ENCODE measurements at places on chromosomes 7 and 10.
A peak's percentile ranks its signal among the peaks of the same experiment; 100 is the strongest.

GRCh38 chr7:130272381-130273080 is 5.9 kb downstream of the CPA2 start:
- DNase-seq: no peak

- no peak for DNase-seq
Observed at GRCh38 chr10:19325581-19325980, 277.0 kb downstream of the MALRD1 start.

DNA sequence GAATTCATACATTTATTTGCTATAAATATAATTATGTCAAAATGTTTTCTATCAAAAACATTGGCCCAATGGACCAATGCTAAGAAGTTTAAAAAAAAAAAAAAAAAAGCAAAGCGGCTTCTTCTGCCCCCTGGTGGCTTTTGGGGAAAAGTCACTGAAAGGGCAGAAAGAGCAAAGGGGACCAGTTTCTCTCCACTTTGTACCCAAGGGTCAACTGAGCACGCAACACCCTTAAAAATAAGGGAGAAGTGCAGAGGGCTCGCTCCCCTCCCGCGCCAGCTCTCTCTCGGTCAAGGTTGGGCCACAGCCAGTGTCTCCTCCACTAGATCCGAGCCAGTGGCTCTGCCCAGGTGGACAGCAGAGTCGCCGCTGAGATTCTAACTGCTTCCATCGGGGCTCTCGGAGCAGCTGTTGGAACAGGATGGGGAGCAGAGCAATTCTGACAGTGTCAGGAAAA is 136.4 kb upstream of the FGFR2 start:
- DNase-seq: peak; percentile 16

DNA sequence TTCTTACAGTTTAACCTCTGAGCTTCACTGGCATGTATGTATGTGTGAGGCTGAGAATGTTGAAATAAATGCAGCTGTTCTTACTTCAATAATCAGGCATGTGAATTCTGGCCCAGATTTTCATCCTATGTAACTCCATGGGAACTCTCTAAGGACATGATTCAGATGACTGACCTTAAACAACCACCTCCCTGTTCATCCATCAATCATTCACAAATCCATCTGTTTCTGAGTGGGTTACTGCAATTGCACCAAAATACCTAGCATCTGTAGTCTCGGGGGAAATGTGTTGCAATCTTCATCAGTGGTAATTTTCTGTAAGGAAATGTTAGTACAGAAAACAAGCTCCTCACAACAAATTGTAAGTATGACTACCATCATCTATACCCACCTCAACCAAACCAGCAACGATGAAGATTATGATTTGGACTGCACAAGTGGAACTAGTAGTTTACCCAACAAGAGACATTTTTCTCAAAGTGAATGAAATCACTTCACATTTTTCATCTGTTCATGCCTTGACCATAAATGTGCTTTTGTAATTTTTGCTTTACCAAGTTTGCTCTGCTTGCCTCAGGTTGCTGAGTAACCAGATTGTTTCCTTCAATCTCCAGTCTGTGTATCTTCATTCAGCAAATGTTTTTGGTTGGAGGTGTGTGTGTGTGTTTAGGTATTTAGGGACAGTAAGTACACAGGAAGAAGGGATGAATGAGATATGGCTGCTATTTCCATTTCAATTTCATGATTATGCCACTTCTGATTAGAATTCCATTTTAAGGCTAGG is 65.7 kb upstream of the FZD8 start:
- no peak for DNase-seq

DNA sequence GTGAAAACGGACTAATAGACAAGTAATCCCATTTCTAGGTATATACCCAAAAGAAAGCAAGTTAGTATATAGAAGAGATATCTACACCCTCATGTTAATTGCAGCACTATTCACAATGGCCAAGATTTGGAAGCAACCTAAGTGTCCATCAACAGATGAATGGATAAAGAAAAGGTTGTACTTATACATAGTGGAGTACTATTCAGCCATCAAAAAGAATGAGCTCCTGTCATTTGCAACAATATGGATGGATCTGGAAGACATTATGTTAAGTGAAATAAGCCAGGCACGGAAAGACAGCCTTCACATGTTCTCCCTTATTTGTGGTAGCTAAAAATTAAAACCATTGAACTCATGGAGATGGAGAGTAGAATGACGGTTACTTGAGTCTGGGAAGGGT is 88.2 kb downstream of the TES start:
- DNase-seq: no peak

DNA sequence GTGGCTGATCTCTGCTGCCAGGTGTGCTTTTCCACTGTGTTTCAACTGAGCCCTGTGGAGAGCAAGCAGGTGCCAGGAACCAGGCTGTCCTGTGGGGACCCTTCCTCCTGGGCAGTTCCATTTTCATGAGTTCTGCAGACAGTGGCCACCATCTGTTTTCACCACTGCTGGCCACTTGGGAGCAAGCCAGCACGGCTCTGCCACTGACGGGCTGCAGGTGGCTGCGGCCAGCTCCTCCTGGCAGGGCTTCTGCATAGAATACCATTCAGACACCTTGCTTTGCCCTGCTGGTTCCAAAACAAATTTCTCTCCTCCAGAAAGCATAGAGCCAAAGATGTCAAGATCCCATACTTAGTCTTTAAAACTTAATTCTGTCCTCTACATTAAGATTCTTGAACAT is 48.3 kb downstream of the LANCL2 start:
- no peak for DNase-seq

DNA sequence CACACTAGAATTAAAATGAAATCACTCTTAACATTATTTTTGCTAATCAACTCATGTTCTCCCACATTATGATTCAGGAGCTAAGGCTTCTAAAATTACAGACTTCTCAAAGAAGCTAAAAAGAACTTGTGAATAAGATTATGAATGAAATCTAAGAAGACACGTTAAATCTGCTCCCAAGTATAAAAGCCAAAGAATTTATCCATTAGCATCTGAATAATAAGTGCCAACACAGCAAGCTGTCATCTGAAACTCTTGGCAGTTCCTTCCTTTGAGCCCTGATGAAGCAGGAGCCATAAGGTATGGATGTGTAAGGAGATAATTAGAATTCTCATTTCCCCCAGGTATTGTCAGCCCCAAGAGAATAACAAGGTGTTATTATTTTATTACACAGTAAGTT is 50.3 kb downstream of the TPK1 start:
- DNase-seq: no peak
